Melanocyte of skin (primary cell): ENCODE measurements at places on chromosomes 16 and 17. TPM values are rescaled to one million over a fixed set of nuclear protein-coding genes. Genes with fewer than 3 reads are reported as not detected.

The PKMYT1 gene
- 15.6 and 16.5 TPM in 2 replicates for total RNA-seq

The ARL5C gene
- total RNA-seq, result not detected in 2 replicates

The FOXJ1 gene
- total RNA-seq, result not detected in 2 replicates

The EFNB3 gene
- total RNA-seq, result 1.0 and 4.4 TPM in 2 replicates

The GNGT2 gene
- not detected in 2 replicates for total RNA-seq

The CACNG5 gene
- not detected in 2 replicates for total RNA-seq

The THUMPD1 gene
- 52.0 and 78.9 TPM in 2 replicates for total RNA-seq

The ETV4 gene
- 4.1 and 13.4 TPM in 2 replicates for total RNA-seq

The CNOT1 gene
- total RNA-seq, result 121 and 158 TPM in 2 replicates

The SOX8 gene
- total RNA-seq, result 14.3 and 18.5 TPM in 2 replicates

The PRSS27 gene
- 0.62 and 1.00 TPM in 2 replicates for total RNA-seq

The MT1M gene
- 0.67 and 1.1 TPM in 2 replicates for total RNA-seq

The MPV17L gene
- 0.33 and 2.3 TPM in 2 replicates for total RNA-seq

The HS3ST3A1 gene
- total RNA-seq, result 0.34 and 1.1 TPM in 2 replicates

The SMIM5 gene
- 0.33 TPM in 1 of 2 replicates, not detected in the other for total RNA-seq

The TNK1 gene
- 0.46 and 1.00 TPM in 2 replicates for total RNA-seq

The ALKBH5 gene
- 91.5 and 117 TPM in 2 replicates for total RNA-seq

The ENPP7 gene
- total RNA-seq, result not detected in 2 replicates

The HOXB1 gene
- not detected in 2 replicates for total RNA-seq

The SLC13A2 gene
- not detected in 2 replicates for total RNA-seq

The CBLN1 gene
- total RNA-seq, result not detected in 2 replicates

The NECAB2 gene
- total RNA-seq, result 1.7 and 3.3 TPM in 2 replicates

The KRT14 gene
- 0.36 and 1.0 TPM in 2 replicates for total RNA-seq
